Stimulated activated CD8-positive, alpha-beta memory T cell treated with anti-CD3 and anti-CD28 coated beads, Interleukin-4, amount 100 ng/mL, for 1 hour (primary cell): ENCODE measurements at places on chromosomes 1 and 21.
A peak's percentile ranks its signal among the peaks of the same experiment; 100 is the strongest.

DNA sequence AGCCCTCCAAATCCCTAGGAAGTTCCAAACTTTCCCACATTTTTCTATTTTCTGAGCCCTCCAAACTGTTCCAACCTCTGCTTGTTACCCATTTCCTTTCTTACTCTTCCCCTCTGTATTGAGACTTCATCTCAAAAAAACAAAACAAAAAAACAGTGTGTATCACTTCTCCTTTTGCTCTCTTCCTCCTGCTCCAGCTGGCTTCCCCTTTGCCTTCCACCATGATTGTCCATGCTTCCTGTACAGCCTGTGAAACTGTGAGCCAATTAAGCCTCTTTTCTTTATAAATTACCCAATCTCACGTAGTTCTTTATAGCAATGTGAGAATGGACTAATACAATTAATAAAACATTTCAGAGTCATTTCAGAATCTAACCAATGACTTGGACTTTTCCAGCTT is 69.6 kb upstream of the KRTAP19-8 start:
- no peak for DNase-seq

DNA sequence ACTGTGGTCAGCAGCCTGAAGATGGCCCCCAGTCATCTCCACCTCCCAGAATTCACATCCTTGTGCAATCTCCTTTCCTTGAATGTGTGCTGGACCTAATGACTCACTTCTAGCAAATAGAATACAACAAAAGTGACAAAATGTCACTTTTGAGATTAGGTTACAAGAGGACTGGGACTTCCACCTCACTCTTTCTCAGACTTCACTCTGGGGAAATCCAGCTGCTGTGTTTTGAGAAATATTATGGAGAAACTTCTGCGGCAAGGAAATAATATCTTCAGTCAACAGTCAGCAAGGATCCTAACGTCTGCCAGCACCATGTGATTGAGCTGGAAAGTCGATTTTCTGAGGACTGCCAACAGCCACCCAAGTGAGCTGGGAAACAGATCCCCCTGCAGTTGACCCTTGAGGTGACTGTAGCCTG is 70.5 kb upstream of the GADD45A start:
- no peak for DNase-seq

DNA sequence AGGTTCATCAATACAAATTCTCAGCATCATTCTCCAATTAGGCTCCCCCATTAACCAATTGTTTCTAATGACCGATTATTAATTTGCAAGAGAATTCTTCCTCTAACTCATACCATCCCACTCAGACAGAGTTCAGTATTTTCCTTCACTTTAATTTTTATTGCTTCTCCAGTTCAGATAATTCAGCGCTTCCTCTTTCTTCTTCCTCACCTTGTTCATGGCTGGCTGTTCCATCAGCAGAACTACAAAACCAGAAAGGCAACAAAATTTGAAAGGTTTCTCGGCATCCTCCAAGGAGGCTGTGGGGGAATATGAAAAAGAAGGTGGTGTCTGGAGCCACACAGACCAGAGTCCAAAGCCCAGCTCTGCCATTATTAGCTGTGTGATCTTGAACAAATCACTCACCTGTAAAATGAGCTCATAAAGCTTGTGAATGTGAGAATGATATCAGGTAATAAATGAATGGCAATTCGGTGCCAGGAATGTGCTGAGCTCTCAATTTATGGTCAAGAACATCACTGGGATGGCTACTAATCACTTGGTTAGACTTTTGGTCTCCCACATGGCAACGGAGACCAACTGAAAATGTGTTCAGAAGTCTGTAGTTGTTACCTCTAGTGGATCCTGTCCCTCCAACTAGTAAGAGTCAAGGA is 11.7 kb upstream of the ZNF436 start:
- DNase-seq: no peak

DNA sequence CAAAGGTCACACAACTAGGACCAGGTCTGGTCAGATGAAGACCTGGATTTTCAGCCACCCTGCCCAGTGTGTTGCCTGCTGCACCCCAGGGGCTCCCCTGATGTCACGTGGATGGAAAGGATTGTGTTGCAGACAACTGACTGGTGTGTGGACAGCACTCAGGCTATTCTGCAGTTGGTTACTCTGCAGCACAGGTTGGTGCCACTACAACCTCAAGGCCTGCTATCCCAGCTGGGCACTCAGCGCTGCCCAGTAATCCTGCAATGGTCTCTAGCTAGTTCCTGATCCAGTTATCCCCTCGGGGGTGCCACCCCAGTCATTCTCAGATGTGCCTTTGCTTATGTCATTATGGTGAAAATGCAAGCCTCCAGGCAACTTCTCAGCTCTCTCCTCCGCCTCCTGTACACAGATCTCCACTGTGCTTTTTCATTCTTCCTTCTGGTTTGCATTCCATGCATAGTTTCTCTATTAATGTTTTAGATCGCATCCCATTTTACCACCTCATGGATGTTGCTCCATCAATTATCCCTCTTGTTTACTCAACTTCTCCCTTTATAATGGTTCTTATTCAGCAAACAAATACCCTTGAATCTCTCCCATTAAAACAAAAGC is 503.2 kb upstream of the CAMK1G start:
- DNase-seq: no peak

- DNase-seq: no peak
These were observed 2.2 kb upstream of the ARHGAP30 start for GRCh38 chr1:161071886-161072371.

DNA sequence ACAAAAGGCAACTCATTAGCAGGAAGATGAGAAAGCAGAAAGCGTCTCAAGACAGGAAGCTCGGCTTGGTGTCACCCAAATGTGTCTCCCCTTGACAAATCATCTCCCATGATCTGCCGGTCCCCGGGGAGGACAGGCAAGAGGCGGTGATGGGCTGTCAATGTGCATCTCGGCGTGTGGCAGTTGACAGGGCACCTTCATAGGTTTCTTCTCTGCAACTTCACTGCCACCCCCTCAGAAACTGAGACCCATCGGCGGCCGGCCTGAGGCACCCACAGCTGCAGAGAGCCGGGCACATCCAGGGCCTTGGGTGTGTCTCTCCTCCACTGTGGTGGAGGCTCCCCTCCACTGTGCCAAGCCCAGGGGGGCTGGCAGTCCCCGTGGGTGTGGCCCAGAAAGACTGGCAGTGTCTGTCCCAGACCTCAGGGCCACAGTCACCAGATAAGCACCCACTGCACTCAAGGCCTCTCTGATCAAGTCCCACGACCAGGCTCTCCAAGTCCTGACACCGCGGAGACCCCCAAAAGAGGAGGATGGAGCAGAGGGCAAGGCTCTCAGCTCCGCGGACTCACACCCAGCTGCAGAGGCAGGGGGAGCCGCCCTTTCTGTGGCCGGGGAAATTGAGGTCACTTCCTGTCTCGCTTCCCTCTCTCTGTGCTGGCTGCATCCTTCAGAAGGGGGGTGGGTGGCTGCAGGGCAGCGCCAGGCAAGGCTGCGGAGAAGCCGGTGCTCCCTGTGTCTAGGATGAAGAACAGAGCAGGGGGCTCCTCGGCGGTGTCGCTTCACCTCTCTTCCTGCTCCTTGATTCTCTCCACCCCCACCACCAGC is 39.6 kb upstream of the LBR start:
- peak; percentile 58 for DNase-seq

- no peak for DNase-seq
These were observed 211.6 kb upstream of the PLXNA2 start for GRCh38 chr1:208455821-208456220.

GRCh38 chr1:194055536-194055935 is 869.1 kb upstream of the B3GALT2 start:
- DNase-seq: no peak

DNA sequence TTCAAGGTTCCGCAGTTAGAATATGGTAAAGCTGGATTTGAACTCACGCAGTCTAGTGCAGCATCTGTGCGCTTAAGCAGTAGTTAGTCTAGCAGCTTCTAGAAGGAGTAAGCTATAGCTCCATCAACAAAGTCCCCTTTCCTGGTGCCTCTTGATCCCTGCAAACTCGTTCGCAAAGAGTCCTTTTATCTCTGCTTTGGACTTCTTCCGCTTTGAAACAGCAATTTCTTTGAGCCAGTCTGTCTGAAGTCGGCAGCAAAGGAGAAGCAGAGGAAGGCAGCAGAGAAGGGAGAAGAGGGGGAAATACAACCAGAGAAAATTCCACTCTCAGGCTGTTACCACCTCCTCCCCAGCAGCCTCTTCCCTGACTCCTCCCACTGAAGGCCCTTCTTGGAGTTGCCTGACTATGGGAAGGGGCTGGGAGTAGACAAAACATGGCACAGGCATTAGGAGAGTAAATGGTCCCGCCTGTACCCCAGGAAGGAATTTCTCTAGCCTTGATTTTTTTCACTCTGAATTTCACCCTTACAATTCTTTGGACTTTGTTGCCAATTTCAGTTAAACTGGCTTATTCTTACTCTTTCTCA is 25.9 kb downstream of the HSD3B2 start:
- no peak for DNase-seq
